ENCODE measurements at places on chromosomes 1 and 21. TPM values are rescaled to one million over a fixed set of nuclear protein-coding genes. Genes with fewer than 3 reads are reported as not detected.

The CXADR gene
- 0.99 TPM for polyA plus RNA-seq

The OR2T35 gene
- not detected for polyA plus RNA-seq

The TINAGL1 gene
- 0.36 TPM for polyA plus RNA-seq

The FCGR1A gene
- polyA plus RNA-seq: not detected

The DHCR24 gene
- polyA plus RNA-seq: 89.0 TPM

The HCRTR1 gene
- polyA plus RNA-seq: not detected

The RGS13 gene
- not detected for polyA plus RNA-seq

The RHD gene
- not detected for polyA plus RNA-seq

The CHODL gene
- polyA plus RNA-seq: 0.05 TPM

The USH2A gene
- 0.01 TPM for polyA plus RNA-seq

The MAN1C1 gene
- 16.9 TPM for polyA plus RNA-seq

The TDRD10 gene
- polyA plus RNA-seq: not detected

The PTGER3 gene
- polyA plus RNA-seq: not detected

The SLC16A4 gene
- 98.8 TPM for polyA plus RNA-seq

The OR10Z1 gene
- not detected for polyA plus RNA-seq

The PRKCZ gene
- polyA plus RNA-seq: 3.0 TPM

The KPRP gene
- not detected for polyA plus RNA-seq

The NPHS2 gene
- not detected for polyA plus RNA-seq

The NCF2 gene
- 0.43 TPM for polyA plus RNA-seq

The FCAMR gene
- polyA plus RNA-seq: not detected

- no peak for DNase-seq
Observed at GRCh38 chr1:226872437-226872836, 2.0 kb downstream of the PSEN2 start.

GRCh38 chr1:202063093-202063492 is 52.7 kb downstream of the ELF3 start:
- DNase-seq: peak; percentile 11

DNA sequence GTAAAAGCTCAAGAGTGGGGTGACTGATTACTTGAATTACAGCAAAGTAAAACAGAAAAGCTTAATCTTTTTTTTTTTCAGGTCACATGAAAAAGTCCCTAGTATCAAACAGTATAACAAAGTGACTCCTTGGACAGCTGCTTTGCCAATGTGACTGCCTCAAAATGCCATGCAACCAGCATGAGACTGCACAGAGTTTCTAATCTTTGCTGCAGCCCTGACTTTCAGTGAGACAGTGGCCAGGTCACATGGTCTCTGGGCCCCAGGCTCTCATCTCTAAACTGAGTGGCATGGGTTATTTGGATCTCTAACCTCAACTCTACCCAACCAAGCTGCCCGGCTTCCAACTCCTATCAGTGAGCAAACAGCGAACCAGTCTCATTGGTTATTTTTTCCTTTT is 169.0 kb downstream of the VAV3 start:
- DNase-seq: no peak

DNA sequence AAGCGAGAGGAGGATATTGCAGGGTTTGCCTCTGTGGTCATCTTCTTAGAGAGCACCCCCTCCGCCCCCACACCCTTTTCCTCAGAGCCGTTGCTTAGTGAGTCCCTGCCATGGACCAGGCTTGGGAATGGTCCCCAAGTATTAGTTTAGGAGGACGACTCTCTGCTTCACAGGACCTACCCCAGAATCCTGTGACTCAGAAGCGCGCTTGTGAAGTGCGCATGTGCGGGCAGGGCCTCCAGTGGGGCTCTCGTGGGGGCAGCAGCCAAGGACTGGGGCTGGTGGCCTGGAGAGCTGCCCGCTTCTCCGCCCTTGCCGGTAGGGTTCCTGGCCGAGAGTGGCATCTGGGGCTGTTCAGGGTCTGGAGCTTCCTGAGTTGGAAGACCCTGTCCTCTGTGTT is 37.3 kb upstream of the HMGN1 start:
- no peak for DNase-seq

- no peak for DNase-seq
Observed at GRCh38 chr1:206025283-206025820, 1.7 kb upstream of the CTSE start.

GRCh38 chr1:213269829-213270228 is 218.8 kb downstream of the RPS6KC1 start:
- no peak for DNase-seq

GRCh38 chr1:241934866-241935265 is 22.7 kb upstream of the BECN2 start:
- no peak for DNase-seq

DNA sequence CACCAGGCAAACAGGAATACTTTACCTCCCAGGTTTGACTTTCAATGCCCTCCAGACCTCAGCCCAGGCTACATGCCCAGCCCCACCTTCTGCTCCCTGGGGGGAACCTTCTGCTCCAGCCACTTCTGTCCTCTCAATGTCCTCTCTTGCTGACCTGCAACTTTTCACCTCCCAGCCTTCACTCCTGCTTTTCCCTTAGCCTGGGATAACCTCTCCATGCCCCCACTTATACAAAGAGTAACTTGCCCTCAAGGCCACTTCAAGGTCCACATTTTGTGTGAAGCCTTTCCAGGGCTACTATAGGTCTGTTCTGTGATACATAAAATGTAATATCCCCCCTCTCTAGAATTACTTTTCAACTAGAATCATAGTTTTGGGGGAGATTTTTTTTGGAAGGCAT is 21.7 kb downstream of the SERTAD4 start:
- DNase-seq: no peak

DNA sequence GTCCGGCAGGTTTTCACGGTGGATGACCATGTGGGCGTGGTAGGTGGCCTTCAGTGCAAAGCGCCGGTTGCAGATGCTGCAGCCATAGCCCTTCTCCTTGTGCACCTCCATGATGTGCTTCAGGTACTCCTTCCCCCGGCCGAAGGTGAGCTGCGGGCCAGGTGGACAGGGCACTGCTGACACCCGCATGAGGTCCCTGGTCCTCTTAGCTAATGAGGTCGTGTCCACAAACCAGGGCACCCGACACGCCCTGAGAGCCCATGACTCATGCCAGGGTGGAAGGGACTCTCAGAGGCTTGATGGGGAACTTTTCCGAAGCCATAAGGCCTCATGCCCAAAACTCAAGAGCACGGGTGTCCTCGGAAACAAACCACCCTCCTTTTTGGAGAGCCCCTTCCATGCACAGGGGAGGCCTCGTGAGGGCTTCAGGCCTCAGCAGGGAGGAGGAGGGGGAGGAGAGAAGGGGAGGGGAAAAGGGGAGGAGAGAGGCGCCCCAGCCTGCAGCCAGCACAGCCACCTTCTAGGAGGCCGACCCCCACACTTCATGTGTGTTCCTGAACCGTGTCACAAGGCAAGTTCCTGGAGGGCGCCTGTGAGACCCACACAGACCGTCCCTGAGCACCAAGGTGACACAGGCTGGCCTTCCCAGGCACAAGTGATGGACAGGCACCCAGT is 54.4 kb upstream of the RIPK4 start:
- no peak for DNase-seq

- DNase-seq: no peak
Observed at GRCh38 chr1:182263706-182264105, 127.9 kb downstream of the GLUL start.

DNA sequence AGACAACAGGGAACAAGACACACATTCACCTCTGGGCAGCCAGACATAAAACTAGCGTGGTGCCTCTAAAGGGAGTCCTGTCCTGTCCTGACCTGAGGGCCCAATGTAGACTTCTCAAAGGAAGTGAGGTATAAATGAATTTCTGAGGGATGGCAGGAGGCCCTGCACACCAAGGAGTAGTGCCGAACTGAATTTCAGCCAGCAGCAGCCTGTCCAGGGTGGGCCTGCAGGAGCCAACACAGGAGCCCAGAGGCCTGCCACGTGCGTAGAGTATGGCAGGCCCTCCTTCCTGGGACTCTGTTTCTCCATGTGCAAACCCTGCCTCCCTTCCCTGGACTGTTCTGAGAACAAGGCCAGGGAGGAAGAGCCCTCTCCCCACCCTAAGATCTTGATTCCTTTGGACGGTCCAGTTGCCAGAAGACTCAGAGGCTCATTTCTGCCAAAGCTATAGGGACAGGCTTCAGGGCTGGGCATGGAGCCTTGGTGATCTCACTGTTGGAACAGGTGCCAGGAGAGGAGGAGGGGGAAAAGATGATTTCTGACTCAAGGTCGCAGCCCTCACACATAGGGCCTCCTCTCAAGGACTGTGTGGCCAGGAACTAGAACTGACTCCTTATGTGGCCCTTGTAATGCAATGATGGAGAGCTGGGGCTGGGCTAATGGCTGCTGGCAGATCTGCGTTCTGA is 1.8 kb upstream of the FABP3 start:
- no peak for DNase-seq

- no peak for DNase-seq
Observed at GRCh38 chr1:230892018-230892491, 23.7 kb upstream of the C1orf198 start.

DNA sequence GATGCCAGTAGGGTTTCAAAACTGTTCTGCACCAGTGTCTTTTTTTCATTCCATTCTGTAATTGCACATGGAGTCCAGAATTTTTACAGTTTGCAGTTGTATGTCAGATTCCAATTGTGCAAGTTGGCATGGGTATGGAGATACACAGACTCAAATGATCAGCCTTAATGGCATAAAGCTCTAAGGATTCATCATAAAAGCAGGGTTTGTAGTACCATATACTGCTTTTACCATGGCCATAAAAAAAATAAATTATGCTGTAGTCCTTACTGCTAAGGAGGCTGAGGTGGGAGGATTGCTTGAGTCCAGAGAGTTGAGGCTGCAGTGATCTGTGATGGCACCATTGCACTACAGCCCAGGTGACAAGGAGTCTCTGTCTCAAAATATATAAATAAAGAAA is 10.3 kb downstream of the MTARC1 start:
- no peak for DNase-seq

- DNase-seq: no peak
Observed at GRCh38 chr1:19065526-19066247, 109.2 kb upstream of the IFFO2 start.

DNA sequence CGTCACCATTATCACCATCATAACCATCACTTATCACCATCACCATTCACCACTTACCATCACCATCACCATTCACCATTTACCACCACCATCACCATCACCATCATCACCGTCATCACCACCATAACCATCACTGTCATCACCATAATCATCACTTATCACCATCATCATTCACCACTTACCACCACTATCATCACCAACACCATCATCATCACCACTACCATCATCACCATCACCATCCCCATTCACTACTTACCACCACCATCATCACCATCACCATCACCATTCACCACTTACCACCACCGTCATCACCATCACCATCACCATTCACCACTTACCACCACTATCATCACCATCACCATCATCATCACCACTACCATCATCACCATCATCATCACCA is 151.8 kb downstream of the CAMTA1 start:
- no peak for DNase-seq

GRCh38 chr1:228457017-228457395 is 30.2 kb upstream of the RNF187 start:
- no peak for DNase-seq

- DNase-seq: no peak
Observed at GRCh38 chr1:12170263-12170671, 3.5 kb downstream of the TNFRSF1B start.

GRCh38 chr1:224168859-224169380 is 14.1 kb upstream of the DEGS1 start:
- no peak for DNase-seq

GRCh38 chr1:9253453-9254105 is 19.0 kb downstream of the H6PD start:
- no peak for DNase-seq

GRCh38 chr1:209652121-209652735 is at the start of gene LAMB3:
Gene LAMB3 (minus strand): TSS chr1:209652425. CDS start chr1:209650944, 1,481 bp downstream.
- DNase-seq: no peak

- DNase-seq: peak; percentile 95
Observed at GRCh38 chr1:92804721-92805201, 19.9 kb upstream of the EVI5 start.

- DNase-seq: peak; percentile 41
Observed at GRCh38 chr1:235939480-235939775, 72.7 kb upstream of the LYST start.

- no peak for DNase-seq
Observed at GRCh38 chr1:18828224-18828623, 31.2 kb downstream of the TAS1R2 start.

GRCh38 chr1:202361701-202362100 is 13.2 kb downstream of the PPP1R12B start:
- no peak for DNase-seq

DNA sequence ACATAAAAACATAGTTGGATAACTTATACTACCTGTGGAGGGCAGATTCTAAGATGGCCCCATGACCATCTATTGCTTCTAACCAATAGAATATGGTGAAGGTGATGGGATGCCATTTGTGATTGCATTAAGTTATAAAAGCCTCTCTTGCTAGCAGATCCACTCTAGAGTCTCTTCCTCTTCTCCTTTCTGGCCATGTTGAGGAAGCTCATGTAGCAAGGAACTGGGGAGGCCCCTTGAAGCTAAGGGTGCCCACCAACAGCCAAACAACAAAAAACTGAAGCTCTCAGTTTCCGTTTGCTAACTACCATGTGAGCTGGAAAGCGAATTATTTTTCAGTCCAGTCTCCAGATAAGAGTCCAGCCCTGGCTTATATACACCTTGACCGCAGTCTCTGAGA is 16.0 kb upstream of the AGO1 start:
- DNase-seq: no peak

DNA sequence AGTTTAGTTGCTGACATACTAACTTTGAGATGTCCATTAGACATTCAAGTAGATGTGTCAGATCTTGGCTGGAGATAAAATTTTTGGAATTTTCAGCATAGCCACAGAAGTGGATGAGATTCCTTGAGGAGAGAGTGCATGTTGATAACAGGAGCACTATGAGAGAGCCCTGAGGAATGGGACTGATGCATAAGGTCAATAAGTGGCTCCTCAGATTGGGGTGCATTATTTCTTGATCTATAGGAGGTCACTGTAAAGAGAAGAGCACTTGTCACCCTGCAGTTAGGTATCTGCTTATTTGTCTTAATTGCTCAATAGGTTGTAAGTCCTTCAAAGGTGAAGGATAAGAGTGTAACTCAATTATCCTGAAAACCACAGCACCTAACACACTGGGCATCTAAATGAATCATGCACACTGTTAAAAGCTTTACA is 52.0 kb upstream of the TACSTD2 start:
- no peak for DNase-seq

- DNase-seq: no peak
Observed at GRCh38 chr1:178075333-178075732, 18.6 kb upstream of the RASAL2 start.

GRCh38 chr21:42663860-42664535 is 10.6 kb downstream of the PDE9A start:
- no peak for DNase-seq

DNA sequence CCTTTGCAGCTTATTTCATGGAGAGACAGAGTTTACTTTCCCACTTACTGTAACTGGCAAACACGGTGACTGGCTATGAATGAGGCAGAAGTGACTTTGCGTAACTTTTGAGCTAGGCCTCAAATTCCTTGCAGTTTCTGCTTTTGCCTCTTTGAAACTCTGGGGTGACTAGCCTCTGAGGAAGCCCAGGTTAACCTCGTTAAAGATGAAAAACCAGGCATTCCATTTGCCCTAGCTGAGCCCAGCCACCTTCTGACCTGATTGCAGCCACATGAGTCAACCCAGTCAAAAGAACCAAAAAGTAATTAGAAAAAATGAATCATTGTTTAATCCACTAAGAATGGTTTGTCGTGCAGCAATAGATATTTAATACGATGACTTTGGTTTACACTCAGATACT is 20.4 kb downstream of the PRMT6 start:
- peak; percentile 23 for DNase-seq

GRCh38 chr1:245520611-245521010 is 365.8 kb downstream of the KIF26B start:
- DNase-seq: no peak

Data from AG04450 (cell line).